Small intestine (tissue), 16 donors: ENCODE measurements at places on chromosomes 2 and 18. TPM values are rescaled to one million over a fixed set of nuclear protein-coding genes. Genes with fewer than 3 reads are reported as not detected.
A peak's percentile ranks its signal among the peaks of the same experiment; 100 is the strongest.

RTP5 gene
- polyA plus RNA-seq, result not detected

- no peak overlapping the region for H3K27ac ChIP-seq
- H3K27me3 ChIP-seq, result no peaks in the 10 kb centered on the region
- H3K4me3 ChIP-seq, result no peak overlapping the region
Measured at GRCh38 chr2:64640153-64641044, 13.3 kb downstream of the SERTAD2 start.

PAX8 gene
- 3.8 TPM for polyA plus RNA-seq

DNA sequence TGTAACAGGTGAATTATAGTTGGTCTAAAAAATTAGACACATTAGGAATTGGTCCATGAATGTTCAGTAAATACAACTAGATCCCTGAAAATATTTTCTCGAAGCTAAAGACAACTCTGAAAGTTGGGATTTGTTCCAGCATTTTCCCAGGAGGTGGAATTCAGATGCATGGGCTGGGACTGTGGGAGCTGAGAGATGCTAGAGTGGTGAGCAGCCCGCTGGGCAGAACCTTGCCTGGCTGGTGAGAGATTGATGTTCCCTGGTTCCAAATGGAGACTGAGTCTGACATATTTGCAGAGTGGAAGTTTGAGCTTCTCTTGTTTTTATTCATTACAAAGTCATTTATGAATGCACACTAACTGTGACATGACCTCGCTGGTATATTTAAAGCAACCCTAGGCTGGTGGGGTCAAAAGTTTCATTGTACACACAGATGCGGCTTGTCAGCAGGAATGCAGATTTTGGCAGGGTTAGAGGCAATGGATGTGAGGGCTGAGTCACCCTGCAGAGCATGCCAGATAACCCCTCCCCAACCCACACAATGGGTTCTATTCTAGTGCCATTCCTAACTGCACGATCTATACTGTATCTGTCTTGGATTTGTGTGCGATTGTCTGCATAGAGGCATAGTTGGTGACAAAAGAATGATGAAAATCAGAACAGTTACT is 23.5 kb upstream of the TMEM178A start:
- DNase-seq, result no peak
- no peaks in the 10 kb centered on the region for H3K4me1 ChIP-seq
- H3K4me3 ChIP-seq, result no peak overlapping the region
- H3K27ac ChIP-seq, result no peak overlapping the region
- H3K27me3 ChIP-seq, result no peaks in the 10 kb centered on the region
- H3K36me3 ChIP-seq, result no peaks in the 10 kb centered on the region

- no peak overlapping the region for H3K4me3 ChIP-seq
- H3K36me3 ChIP-seq, result no peaks in the 10 kb centered on the region
- H3K27ac ChIP-seq, result no peak overlapping the region
- H3K27me3 ChIP-seq, result peaks cover 8% of the 10 kb centered on the region
Measured at GRCh38 chr2:134711692-134712091, 7.1 kb downstream of the TMEM163 start.

DNA sequence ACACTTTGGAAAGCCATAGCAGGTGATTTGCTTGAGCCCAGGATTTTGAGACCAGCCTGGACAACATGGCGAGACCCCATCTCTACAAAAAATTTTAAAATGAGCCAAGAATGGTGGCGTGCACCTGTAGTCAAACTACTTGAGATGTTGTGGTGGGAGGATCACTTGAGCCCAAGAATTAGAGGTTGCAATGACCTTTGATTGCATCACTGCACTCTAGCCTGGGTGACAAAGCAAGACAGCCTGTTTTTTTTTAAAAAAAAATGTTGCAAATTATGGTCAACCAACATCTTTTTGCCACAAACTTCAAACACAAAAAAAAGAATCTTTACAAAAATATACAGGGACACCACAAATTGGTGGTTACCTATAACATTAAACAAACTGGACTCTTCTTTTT is 40.3 kb downstream of the MEX3C start:
- no peak overlapping the region for H3K27ac ChIP-seq
- no peaks in the 10 kb centered on the region for H3K4me1 ChIP-seq
- no peak for DNase-seq
- no peaks in the 10 kb centered on the region for H3K27me3 ChIP-seq
- no peak overlapping the region for H3K4me3 ChIP-seq

- no peak overlapping the region for H3K27ac ChIP-seq
- H3K4me1 ChIP-seq, result no peaks in the 10 kb centered on the region
- no peak overlapping the region for H3K4me3 ChIP-seq
- no peak for DNase-seq
Measured at GRCh38 chr2:207432453-207432852, 97.3 kb upstream of the CREB1 start.

DNA sequence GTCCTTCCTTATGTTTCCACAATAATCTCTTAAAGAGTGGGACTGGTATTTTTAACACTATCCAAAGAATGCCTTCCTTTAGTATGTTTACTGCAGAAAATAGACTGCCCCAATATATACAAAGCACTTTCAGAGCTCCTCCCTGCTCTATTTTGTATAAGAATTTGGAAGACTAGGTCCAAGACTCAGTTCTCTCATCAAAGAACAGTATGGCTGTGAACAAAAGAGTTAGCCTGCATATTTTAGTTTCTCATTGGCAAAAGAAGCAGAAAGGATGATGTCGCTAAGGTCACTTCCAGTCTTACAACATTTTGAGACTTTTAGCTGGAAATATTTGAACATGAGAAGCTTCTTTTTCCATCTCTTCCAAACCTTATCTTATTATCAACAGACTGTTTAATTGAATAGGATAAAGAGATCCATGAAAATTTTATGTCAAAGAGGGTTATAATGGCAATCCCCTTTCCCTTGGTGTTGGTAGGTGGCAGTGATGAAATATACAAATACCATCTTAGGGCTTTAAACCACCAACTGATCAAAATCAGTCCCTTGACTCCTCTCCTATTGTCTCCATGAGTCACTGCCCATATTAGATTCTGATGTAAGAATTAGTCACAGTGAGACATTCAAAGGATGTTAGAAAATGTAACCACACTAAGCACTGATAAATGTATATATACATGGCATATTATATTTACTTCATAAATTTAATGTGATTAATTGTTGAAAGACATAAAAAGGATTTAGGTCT is 266.9 kb upstream of the DSEL start:
- H3K36me3 ChIP-seq, result no peaks in the 10 kb centered on the region
- no peaks in the 10 kb centered on the region for H3K27me3 ChIP-seq
- no peak overlapping the region for H3K4me3 ChIP-seq
- H3K27ac ChIP-seq, result no peak overlapping the region

DNA sequence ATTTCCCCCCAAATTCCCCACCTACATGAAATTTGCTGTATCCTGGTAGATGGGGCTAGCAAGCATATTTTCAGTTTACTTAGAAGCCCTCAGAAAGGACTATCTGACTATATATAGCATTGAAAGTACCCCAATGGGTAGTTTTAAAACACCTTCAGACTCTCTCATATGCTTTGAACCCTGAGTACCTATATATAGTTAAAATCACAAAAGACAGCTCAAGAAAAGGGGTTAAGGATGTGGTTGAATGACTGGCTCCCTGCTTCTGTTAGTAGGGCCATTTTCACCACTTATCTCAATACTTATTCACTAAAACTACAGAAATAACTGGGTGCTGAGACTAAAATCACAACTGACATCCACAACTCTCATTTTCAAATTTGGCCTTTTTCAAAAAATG is 18.5 kb downstream of the WDPCP start:
- no peaks in the 10 kb centered on the region for H3K36me3 ChIP-seq
- H3K4me1 ChIP-seq, result no peaks in the 10 kb centered on the region
- no peak for DNase-seq
- no peak overlapping the region for H3K4me3 ChIP-seq

DNA sequence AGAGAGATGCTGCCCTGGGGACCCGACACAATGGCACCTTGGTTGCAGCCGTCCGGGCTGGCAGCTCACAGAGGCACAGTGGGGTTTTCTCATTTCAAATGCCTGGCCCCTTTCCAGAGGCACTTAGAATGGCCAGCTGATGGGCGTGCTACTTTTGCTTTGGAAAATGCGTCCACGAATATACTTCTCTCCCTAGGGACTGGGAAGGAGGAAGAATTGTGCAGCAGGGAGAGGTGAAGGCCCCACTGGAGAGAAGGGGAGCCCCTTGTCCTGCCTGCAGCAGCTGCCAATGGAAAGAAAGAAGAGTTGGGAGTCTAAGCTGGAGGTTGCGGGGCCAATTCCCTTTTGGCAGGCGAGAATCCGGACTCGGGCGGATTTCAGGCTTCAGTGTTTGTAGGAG is 1.1 kb upstream of the MAL start:
- no peak for DNase-seq
- H3K27ac ChIP-seq, result no peak overlapping the region
- no peaks in the 10 kb centered on the region for H3K36me3 ChIP-seq

GRCh38 chr2:65390134-65390533 is 42.3 kb downstream of the SPRED2 start:
- peaks cover 3% of the 10 kb centered on the region for H3K4me1 ChIP-seq
- no peak overlapping the region for H3K4me3 ChIP-seq
- DNase-seq, result peak; percentile 64

RAX gene
- not detected for polyA plus RNA-seq
